ENCODE measurements at places on chromosomes 6 and 20.

- DNase-seq = no peak
Measured at GRCh38 chr6:64233746-64234145, 598.1 kb downstream of the PHF3 start.

DNA sequence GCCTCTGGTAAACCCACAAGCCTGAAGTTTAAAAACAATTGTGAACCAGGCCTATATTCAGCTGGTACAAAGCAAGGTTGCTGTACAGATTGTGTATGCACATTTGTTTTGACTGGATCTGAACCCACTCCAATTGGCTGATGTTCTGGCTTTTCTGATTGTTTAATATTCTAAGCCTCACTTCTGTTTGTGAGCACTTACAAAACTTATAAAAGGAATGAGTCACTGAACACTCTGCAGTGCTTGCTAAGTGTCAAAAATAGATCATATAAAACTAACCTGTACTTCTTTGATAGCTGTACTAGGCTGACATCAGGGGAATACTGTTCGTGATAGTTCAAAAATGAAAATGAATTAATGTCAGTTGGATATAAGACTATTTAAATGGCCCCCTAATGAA is 12.1 kb downstream of the COL21A1 start:
- DNase-seq = no peak

GRCh38 chr20:52833901-52834300 is 138.3 kb upstream of the TSHZ2 start:
- DNase-seq = no peak

DNA sequence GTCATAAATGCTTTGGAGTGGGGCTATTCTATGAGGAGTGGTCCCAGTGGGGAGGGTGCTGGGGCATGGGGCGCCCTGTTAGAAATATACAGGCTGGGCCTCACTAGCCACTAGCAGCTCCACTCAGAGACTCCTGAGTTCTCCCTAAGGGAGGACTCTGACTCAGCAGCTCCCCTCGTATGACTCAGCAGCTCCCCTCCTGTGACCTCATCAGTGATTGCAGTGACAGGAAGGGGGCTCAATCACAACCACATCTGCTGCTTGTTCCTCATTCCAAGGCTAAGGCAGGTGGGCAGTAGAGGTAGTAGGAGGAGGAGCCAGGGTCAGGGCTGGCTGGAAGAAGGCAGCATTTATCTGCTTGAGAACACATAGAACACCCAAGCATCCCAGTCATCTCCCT is 73.7 kb downstream of the PRND start:
- DNase-seq = peak; percentile 18

DNA sequence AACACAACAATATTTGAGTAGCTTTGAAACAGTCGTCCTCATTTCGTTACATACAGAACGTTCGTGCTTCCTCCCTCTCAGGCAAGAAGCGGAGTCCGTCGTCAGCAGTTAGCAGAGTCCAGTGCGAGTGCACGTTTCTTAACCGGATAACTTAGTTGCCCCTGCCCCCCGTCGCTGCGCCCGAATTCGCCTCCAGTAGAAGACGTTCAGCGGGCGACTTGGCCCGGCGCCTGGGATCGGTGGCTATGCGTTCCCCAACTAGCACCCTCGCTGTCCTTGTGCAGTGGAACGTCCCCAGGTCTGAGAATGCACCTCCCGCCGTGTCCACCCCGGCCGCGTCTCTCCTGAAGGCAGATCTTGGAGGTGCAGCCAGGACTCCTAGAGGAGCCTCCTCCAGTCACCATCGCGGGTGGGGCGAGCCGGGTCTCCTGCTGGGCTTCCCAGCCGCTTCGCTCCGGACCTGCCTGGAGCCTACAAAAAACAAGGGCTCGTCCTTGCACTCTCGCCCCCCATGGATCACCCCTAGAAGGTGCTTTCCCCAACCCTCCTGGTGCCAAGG is 910 bp upstream of the PCSK2 start:
- peak; percentile 35 for DNase-seq

DNA sequence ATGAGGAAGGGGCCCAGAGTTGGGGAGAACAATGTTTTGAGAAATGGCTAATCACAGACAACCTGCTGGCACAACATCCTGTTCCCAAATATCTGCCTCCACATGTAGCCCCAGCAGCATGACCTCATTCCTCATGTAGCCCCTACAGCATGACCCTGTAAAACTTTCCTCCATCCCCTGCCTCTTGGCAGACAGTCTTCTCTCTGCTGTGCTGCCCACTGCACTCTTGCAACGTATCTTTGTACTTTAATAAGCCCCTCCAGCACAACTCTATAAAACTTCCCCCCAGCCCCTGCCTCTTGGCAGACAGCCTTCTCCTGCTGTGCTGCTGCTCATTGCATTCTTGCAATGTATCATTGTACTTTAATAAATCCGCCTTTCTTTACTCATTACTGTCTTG is 278.8 kb downstream of the HDGFL1 start:
- DNase-seq = no peak

DNA sequence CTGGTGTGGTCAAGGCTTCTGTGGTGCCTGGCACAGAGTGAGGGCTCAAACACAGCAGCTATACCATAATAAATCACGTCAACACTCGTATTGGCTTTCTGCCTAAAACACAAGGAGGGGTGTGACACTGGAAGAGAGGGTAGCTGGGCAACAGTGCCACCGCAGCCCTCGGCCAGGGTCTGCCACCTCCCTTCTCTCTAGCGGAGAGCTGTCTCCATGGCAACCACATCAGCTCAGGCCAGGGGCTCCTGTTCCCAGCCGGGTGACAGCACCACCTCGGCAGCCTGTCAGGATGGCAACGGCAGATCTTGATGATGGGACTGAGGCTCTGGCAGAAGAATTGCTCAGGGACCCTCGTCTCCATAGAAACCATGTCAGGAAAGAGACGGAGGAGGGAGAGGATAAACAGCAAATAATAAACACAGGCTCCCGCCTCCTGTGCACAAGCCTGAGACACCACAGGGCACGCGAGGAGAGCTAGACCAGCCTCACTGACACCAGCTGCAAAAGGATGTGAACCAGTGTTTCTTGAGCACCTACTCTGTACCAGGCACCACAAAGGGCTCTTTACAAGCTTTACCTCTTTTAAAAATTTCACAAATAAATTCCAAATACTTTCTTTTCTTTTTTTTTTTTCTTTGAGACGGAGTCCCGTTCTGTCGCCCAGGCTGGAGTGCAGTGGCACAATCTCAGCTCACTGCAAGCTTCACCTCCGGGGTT is 50.4 kb upstream of the TLDC2 start:
- no peak for DNase-seq

GRCh38 chr6:133396233-133396983 is 155.3 kb downstream of the EYA4 start:
- no peak for DNase-seq

DNA sequence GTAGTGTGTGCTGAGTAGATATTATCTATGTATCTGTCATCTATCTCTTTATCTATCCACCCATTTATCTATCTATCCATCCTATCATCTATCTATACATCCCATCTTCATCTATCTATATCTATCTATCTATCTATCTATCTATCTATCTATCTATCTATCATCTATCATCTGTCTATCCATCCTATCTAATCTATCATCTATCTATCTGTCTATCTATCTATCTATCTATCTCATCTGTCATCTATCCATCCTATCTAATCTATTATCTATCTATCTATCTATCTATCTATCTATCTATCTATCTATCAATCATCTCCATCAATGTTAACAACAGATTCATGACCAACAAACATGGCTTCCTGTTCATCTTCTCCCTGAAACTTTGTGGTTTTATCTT is 90.5 kb upstream of the SLC24A3 start:
- DNase-seq = no peak

- no peak for DNase-seq
Measured at GRCh38 chr6:149483849-149484655, 762 bp downstream of the ZC3H12D start.

DNA sequence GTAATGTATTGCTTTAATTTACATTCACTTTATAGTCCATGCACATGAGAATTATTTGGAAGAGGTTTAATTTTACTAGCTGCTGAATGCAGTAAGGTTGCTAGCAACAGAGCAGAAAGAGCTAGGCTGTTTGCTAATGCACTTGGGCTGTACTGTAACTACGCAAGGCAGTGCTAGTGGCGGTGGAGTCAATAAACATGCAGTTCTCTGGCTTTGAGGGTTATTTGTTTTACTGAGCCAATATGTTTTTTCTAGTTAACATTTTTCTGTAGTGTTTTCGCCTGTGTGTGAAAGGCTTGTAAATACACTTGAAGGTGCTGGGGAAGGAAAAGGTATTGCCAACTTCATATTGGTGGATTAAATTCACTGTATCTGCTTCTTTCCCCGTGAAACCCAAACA is 112.8 kb downstream of the BTBD3 start:
- no peak for DNase-seq

- no peak for DNase-seq
Measured at GRCh38 chr6:40585223-40585622, 1.9 kb downstream of the LRFN2 start.

GRCh38 chr20:12723811-12724210 is 285.0 kb upstream of the SPTLC3 start:
- DNase-seq = no peak

DNA sequence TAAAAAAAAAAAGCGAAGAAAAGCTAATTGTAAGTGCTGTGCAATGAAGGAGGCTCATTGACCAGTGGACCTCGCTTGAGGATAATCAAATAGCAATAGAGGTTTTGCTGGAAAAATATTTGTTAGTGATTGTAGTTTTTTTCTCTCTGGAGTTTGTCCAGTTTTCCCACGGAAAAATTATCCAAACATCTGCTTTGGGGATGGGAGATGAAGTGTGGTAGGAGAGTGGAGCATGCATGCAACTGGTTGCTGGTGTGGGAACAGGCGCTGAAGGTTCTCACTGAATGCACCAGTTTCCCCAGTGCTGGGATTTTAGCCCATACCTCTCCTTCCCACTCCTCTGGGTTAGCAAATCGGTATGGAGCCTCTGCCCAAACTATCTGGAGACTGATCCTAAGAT is 281.7 kb upstream of the TAB2 start:
- no peak for DNase-seq

DNA sequence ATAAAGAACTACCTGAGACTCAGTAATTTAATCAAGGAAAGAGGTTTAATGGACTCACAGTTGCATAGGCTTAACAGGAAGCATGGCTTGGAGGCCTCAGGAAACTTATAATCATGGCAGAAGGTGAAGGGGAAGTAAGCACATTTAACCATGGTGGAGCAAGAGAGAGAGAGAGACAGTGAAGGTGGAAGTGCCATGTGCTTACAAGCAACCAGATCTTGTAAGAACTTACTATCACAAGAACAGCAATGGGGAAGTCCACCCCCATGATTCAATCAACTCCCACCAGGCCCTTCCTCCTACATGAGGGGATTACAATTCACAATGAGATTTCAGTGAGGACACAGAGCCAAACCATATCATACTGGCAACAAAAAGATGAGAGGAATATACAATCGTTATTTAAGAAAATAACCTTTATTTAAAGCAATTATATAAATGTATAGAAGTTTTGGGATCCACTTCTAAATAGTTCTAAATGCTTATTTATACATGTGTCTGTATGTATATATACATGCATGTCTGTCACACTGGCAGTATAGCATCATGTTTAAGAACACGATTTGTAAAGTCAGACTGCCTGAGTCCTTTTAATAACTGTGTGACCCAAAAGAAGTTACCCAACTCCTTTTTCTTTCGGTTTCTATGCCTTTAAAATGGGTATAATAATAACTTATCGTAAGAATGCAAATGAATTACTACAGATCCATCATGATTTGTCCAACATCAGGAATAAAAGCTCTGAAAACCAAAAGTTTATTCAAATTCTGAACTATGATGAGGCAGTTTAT is 255.7 kb upstream of the THEMIS start:
- DNase-seq = no peak

- no peak for DNase-seq
Measured at GRCh38 chr6:33699739-33700138, 11.8 kb downstream of the UQCC2 start.

- peak; percentile 29 for DNase-seq
Measured at GRCh38 chr6:134114918-134115714, 62.7 kb upstream of the SLC2A12 start.

DNA sequence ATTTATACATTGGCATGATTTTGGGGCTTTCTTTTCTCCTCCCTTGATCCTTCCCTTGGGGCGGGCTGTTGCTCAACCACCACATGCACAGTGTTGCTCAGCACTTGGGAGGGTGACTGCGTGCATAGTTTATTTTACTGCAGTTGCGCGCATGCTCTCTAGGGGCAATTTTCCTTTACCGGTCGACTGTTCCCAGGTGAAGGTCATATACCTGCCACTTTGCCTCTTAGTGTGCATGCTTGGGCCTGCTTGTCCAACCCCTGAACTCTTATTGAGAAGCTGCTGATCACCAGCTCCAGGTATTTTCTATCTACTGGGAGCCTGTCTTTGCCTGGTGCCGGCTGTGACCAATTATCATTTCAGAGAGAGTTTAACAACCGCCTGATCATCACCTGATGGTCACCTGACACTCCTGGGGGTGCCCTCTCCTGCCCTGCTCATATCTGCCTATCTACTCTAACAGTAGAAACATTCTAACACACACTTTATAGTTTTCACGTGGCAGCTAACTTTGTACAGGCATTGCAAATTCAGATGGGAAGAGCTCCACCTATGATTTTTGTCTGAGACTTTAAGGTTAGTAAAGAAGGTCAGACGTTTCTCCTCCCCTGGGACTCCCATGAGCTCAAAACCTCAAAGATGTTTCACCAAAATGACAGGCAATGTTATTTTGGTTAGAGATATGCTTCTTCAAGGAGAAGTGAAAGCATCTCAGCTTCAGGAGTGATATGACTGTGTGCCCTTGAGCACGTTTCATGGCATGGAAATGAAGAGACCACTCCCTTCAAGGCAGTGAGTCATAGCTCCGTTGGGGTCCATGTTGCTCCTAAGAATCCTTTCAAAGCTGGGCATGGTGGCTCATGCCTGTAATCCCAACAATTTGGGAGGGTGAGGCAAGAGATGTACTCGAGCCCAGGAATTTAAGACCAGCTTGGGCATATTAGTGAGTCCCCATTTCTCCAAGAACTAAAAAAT is 227.5 kb upstream of the MYLIP start:
- peak; percentile 32 for DNase-seq

DNA sequence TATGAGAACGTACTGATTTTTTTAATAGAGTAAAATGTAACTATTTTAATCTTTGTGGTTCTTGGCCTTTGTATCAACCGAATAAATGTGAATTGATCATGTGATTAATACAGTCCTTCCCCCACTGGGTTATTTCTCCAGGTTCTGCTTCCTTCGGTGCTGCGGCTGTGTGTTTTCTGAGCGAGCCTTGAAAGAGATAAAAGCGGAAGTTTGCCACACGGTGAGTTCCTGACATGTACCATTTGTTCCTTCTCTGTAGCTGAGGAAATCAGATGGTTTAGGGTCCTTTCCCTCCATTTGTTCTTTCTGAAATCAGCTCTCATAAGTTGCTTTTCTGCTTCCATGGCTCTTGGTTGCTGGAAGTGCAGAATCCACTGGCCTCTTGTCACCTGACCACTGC is 15.5 kb downstream of the RTF2 start:
- DNase-seq = no peak

DNA sequence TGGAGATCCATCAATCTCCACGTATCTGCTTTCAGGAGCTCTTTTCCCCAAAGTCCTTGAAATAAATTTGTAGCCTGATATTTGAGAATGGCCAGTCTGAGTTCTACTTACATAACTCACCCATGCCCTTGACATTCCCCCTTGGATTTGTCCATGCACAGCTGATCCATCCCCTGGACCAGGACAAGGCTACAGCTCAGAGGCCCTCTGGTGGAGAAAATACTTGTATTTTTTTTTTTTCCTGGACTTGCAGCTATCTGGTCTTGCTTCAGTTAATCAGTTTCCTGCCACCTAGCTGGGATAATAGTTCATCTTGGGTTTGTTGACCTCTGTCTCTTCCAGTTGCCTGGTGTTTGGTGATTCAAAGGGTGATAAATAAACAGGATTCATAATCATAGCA is 467.6 kb downstream of the DHX35 start:
- peak; percentile 36 for DNase-seq
